ENCODE measurements at places on chromosomes 3 and 15.

GRCh38 chr15:41689834-41690233 is 29.6 kb downstream of the MGA start:
- H3K4me1 ChIP-seq: peaks cover 13% of the 10 kb centered on the region
- no peak for DNase-seq
- H3K36me3 ChIP-seq: no peaks in the 10 kb centered on the region
- H3K4me3 ChIP-seq: no peak overlapping the region
- H3K27ac ChIP-seq: no peak overlapping the region

DNA sequence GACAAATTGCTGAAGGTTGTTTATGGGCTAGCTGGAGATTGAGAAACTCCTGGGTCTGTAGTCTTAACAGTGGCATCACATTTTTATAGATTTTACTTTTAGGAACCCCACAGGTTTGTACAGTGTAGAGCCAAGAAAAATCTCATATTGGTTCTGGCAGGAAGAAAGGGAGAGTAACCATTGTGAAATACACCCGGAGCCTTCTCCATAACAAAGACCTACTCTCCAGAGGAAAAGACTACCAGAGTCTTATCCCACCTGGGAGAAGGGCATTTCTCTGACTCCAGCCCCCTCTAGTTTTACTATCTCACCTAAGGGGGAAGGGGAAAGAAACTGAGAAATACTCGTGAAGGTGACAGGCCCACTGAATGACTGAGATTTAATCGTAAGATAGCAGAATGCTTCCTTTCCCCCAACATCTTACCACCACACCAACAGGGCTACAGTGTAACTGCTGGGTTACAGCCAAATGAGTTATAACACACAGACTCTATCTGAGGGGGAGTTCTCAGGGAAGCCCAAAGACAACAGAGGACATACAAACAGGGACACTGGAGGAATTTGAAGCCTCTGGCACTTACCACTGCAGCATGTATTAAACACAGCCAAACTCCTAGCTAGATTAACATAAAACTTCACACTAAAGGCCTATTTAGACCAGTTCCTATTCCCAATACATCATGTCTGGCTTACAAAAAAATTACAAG is 56.1 kb downstream of the SYN2 start:
- H3K27ac ChIP-seq: no peak overlapping the region
- no peaks in the 10 kb centered on the region for H3K4me1 ChIP-seq
- no peak for DNase-seq
- no peaks in the 10 kb centered on the region for H3K36me3 ChIP-seq
- no peaks in the 10 kb centered on the region for H3K27me3 ChIP-seq

- no peaks in the 10 kb centered on the region for H3K36me3 ChIP-seq
- H3K27ac ChIP-seq: no peak overlapping the region
- DNase-seq: no peak
- no peaks in the 10 kb centered on the region for H3K27me3 ChIP-seq
- no peak overlapping the region for H3K4me3 ChIP-seq
- H3K4me1 ChIP-seq: no peaks in the 10 kb centered on the region
Measured at GRCh38 chr3:185728630-185729336, 96.1 kb downstream of the IGF2BP2 start.

GRCh38 chr3:197907196-197907595 is 42.8 kb upstream of the RPL35A start:
- no peaks in the 10 kb centered on the region for H3K36me3 ChIP-seq
- H3K27me3 ChIP-seq: no peaks in the 10 kb centered on the region
- H3K27ac ChIP-seq: no peak overlapping the region
- DNase-seq: no peak
- H3K4me1 ChIP-seq: peaks cover 6% of the 10 kb centered on the region
- H3K4me3 ChIP-seq: no peak overlapping the region

DNA sequence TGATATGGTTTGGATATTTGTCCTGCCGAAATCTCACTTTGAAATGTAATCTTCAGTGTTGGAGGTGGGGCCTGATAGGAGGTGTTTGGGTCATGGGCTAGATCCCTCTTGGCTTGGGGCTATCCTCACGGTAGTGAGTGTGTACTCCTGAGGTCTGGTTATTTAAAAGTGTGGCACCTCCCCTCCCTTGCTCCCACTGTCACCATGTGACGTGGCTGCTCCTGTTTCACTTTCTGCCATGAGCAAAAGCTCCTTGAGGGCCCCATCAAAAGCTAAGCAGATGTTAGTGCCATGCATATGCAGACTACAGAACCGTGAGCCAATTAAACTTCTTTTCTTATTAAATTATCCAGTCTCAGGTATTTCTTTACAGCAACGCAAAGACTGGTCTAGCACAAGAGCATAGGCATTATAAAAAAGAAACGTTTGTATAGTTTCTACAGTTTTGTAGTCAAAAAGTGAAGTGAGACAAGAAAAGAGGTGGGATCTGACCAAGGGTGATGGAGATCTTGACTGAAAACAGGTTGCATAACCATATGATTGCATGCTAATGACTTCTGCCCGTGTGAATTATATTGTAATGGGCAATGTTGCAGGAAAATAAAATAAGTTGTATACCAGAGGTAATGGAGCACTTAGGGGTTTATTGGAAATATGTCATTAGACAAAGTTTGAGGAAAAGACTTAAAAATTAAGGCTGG is 28.5 kb upstream of the CLASP2 start:
- H3K4me3 ChIP-seq: no peak overlapping the region
- no peak for DNase-seq
- no peak overlapping the region for H3K27ac ChIP-seq
- no peaks in the 10 kb centered on the region for H3K27me3 ChIP-seq
- H3K36me3 ChIP-seq: no peaks in the 10 kb centered on the region
- no peaks in the 10 kb centered on the region for H3K4me1 ChIP-seq

DNA sequence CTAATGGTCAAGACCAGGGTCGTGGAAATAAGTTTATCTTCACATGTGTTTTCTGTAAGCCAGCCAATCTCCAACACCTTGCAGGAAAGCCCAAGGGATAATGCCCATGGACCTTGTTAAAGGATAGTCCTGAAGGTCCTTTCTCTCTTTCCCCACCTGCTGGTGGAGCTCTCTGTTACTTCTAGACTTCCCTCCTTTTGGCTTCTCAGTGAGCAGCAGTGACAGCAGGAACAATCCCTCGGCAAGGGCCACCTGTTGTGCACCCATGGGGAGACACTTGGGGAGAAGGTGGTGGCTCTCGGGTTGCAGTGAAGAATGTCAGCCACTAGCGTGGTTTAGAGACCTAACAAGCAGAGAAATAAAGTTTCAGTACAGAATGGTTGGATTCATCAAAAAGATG is 84.0 kb upstream of the OSBPL11 start:
- H3K4me1 ChIP-seq: no peaks in the 10 kb centered on the region
- no peak overlapping the region for H3K4me3 ChIP-seq
- H3K27me3 ChIP-seq: no peaks in the 10 kb centered on the region
- no peak overlapping the region for H3K27ac ChIP-seq
- no peaks in the 10 kb centered on the region for H3K36me3 ChIP-seq

Data from tibial artery (tissue), 4 donors.